HCT116 (cell line): ENCODE measurements at places on chromosomes 11 and 22. TPM values are rescaled to one million over a fixed set of nuclear protein-coding genes. Genes with fewer than 3 reads are reported as not detected.

The MISFA gene
- 3.2 TPM for total RNA-seq

GRCh38 chr11:88377646-88378045 lies 40.1 kb upstream of the CTSC start:
- DNase-seq = no peak

DNA sequence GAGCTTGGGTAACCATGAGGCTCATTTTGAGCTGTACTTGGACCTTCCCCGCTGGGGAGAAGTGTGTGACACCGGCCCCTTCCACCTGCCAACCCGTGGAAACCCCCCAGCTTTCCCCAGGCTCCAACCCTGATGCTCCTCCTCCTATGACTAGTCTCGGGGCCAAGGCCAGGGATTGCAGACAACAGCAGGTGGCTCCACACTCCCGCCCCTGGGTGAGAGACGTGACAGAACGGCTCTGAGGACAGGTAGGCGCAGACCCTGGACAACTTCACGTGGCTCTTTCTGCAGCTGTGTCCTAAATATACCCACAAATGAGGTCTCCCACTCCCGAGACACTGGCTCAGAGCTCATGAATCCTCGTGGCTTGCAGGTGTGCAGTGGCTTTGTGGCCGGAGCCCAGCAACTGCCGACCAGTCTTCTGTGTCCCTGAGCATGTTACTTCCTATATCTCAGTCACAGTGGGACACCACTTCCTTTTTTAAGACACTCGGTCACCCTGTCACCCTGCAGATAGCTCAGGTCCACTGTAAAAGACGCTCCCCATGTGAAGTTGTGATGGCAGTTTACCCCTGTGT lies 55.2 kb downstream of the NECTIN1 start:
- no peak for DNase-seq

DNA sequence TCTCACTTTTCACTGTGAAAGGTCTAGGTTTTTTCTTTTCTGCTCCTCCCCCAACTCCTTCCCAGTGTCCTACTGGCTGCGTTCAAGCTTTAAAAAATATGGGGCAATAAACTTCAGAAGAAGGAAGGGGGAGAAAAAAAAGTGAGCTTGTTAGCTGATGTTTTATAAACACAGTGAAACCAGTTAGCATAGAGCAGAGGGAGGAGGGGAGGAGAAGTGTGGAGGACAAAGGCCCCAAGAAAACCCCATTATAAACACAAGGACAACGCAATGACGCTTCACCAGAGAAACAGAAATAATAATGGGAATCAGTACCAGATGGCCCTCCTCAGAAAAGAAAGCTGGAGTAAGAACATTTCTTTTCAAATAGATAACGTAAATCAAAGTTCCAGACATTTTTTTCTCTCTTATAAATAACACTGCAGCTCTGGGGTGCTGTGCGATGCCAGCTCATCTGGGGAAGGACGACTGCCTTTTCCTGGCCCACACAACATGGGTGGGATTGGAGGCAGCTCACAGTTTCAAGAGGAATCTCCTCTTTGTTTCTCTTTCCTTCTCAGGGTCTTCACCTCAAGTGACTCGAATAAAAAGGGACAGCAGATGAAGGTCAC lies 235.4 kb upstream of the NARS2 start:
- no peak for DNase-seq

The RIMBP3C gene
- 0.15 TPM for total RNA-seq

DNA sequence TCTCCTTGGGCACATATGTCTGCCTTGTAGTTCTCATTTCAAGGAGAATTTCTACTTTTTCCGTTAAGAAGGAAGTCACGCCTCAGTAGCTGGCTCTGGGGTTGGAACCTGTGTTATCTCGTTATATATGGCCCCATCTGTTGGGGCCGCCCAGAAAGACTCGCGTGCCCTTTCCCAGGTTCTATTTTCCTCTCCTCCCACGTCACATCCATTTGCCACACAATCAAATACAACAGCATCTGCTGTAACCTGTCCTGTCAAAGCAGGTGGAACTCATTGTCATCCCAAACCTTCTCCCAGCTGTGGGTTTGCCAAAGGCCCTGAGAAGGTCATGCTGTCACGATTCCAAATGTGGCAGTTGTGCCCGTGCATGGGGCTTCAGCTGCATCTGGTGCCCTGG lies 213.1 kb upstream of the ZBED5 start:
- no peak for DNase-seq

GRCh38 chr11:118744046-118744445 lies 46.9 kb downstream of the DDX6 start:
- DNase-seq = no peak

GRCh38 chr11:8624698-8625097 lies 30.7 kb upstream of the STK33 start:
- DNase-seq = no peak

DNA sequence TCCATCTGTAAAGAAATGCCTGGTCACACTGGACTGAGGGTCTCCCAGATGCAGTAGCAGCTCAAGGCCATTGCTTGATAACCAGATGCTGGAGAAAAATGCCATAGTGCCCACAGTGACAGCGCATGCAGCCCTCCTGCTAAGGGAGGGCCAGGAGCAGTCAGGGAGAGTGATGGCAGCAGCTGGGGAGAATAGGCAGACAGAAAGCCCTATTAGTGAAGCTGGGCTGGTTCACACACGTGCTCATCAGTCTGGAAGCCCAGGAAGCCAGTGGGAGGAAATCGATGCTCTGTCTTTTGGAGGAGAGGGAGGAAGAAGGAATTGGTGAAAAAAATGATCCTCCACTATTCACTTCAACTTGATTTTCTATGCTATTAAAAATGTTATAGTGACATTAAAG lies 82.9 kb downstream of the OSBP2 start:
- no peak for DNase-seq

DNA sequence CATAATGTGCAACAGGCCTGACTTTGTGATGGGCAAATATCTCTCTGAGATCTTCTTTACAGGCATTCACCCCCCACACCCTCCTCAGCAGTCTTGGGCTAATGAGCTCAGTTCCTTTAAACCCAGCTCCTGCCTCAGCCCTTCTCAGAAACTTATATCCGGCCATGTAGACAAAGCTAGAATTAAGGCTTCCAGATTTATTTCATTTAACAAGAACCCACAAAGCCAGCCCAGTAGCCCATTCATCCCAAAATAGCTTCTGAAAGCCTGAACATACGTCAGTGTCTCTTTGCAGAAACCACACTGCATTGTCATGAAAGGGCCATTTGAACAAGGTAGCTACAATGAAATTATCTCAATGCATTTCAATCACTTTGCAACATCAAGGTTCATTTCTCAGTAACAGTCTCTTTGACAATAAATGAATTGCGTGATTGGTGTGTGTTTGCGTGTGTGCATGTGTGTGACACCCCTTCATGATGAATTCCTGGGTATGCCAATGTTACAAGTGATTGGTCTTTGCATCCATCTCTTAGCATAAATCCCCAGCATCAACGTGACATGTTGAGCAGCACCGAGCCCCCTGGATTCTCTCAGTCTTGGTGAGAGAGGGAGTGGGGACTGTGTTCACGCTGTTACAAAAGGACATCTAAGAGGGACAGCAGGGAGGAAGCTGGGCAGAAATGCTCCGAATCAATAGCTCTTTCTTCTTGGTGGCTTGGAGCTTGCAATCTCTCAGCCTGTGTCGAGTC lies 299.6 kb downstream of the KIRREL3 start:
- no peak for DNase-seq

GRCh38 chr22:48981371-48982061 lies 846.2 kb downstream of the BRD1 start:
- DNase-seq = no peak

GRCh38 chr11:122809866-122810265 lies 28.4 kb upstream of the CRTAM start:
- DNase-seq = no peak

DNA sequence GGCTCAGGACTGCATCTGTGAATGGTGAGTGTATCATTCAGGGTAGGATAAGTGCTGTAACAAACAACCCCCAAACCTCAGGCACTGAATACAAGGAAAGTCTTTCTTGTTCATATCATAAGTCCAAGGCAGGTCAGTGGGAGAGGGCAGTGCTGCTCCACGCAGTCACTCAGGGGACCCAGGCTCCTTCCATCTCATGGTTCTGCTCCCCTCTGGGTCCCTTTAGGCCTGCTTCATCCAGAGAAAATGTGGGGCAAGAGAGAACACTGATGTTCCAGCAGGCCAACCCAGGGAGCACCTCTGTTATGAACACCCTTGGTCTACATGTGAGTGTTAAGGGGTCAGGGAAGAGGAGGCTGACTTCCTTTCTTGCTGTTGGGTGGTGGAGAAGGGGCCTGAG lies 187.8 kb downstream of the CHST1 start:
- no peak for DNase-seq

DNA sequence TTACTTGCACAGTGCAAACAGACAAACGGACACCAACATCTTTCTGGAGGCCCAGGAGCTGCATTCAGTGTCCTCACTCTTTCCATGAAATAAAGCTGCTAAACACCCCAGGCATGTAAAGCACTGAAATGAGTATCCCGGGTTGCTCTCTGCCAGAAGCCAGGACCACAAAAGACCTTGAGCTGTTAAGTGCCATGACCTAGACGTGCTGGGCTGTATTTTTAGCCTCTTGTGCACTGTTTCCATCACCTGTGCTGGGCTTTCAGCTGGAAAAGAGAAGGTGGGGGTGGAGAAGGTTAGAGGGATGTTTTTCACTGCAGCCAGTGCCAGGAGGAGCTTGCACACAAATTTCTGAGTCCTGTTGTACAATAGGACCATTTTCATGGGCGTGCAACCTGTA lies 3.4 kb upstream of the KREMEN1 start:
- no peak for DNase-seq

- DNase-seq = no peak
Observed at GRCh38 chr22:44172370-44173108, 8.2 kb upstream of the PARVG start.

GRCh38 chr22:38031491-38031890 lies 25.7 kb upstream of the PICK1 start:
- no peak for DNase-seq

The TYR gene
- not detected for total RNA-seq

The TYMP gene
- total RNA-seq = 43.2 TPM

The SPON1 gene
- 0.17 TPM for total RNA-seq

- DNase-seq = no peak
Observed at GRCh38 chr11:131906963-131907362, 536.5 kb downstream of the NTM start.

The HSPB2 gene
- not detected for total RNA-seq

The MRGPRE gene
- total RNA-seq = not detected

The COX8A gene
- total RNA-seq = 536 TPM

GRCh38 chr11:117686711-117687110 lies 110.3 kb downstream of the DSCAML1 start:
- DNase-seq = no peak

- DNase-seq = no peak
Observed at GRCh38 chr11:62341588-62341987, 4.3 kb downstream of the ASRGL1 start.

The APOA4 gene
- total RNA-seq = not detected

DNA sequence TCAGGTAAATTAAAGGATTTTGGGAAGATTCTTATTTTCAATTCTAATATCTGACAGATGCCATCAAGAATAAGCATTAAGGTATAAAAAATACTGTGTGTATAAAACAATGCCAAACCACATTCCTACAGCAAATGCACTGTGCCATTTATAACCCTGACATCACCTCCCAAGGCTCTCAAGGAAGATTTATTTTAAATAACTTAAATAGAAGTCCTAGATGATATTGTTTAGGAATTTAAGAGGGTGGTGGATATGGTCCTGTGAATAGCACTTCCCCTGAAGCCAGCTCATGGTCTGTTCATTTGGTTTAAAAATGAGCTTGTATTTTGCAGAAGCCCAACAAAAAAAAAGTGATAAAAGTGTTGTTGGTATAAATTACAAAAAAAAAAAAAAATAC lies 32.1 kb downstream of the PPIL2 start:
- DNase-seq = no peak

DNA sequence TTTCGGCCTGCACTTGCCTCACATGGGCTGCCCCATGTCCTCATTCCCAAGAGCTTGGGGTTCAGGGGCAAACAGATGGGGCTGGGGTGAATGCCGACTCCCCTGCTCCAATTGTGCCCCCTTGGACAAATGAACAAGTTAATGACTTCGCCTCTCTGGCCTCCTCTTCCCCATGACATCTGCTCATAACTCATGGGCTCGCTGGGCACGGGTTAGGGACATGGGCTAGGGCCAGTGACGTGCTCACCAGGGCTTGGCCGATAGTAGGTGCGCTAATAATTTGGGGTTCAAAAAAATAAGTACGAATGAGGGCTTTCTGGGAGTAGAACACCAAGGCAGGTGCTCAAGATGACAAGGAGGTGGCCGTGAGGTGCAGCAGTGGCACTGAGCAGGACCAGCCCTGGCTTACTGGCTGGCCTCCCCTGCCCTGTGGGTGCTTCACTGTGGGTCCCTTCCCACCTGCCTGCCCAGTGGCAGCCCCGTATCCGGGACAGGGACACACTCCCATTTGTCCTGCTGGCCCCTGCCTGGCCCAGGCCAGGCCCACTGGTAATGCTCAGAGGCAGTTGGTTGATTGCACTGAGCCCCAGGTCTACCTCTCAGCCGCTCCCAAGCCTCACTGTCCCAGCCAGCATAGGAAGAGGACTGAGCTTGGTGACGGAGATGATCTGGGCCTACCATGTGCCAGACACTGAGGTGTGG lies 12.3 kb downstream of the CBX6 start:
- no peak for DNase-seq

The CRYBB3 gene
- total RNA-seq = 0.64 TPM

GRCh38 chr22:48577014-48577690 lies 1250.5 kb downstream of the BRD1 start:
- DNase-seq = no peak

GRCh38 chr11:86790195-86790725 lies 10.1 kb upstream of the PRSS23 start:
- DNase-seq = no peak

DNA sequence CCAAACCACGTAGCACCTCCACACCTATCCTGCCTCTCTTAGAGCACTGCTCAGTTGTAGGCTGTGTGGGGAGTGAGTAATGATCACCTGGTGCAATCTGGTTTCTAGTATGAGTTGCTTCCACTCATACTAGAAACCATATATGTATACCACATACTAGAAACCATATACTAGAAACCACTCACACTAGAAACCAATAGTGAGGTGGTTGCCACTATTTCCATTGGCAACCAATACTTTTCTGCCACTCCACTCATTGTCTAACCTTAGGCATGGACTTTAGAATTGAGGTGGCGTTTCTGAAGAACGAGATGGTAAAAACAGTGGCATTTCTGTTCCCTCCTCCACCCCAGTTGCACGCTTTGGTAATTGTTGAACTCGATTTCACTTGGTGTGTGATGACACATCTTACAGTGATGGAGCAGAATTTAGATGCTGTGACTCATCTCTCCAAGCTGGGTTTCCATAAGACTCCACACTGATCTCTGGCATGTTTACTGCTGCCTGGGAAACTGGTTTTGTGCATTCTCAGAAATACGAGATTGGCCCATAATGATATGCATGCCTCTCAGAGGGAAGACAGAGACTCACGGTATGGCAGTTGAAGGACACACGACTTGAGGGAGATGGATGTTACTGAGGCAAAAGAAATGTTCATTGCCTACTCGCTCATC lies 82.9 kb downstream of the KIRREL3 start:
- no peak for DNase-seq

The GP1BB gene
- 4.8 TPM for total RNA-seq
